ENCODE measurements at places on chromosomes 5 and 9.

DNA sequence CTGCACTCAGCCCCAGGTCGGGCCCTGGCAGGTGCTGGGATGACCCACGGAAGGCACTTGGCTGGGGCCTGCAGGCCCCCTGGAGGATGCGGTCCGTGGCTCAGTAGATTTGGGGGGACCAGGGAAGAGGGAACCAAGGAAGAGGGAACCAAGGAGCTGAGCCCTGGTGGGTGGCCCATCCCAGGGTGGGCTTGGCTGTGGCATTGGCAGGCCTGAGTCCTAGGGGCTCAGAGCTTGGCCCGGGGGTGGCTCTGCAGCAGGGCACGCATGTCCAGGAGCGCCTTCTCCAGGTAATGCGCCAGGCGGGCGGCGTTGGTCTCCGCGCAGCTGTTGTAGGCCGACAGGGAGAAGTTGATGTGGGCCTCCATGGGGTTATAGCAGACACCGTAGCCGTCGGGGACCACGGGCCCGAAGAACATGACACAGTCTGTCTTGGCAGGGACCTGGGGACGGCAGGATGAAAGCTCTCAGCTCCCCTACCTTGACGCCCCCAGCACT lies 14.3 kb downstream of the DOLPP1 start:
- DNase-seq: no peak

- no peak for DNase-seq
Measured at GRCh38 chr5:164470312-164470711, 964.9 kb downstream of the MAT2B start.

- DNase-seq: no peak
Measured at GRCh38 chr9:68751556-68751955, 46.5 kb downstream of the PIP5K1B start.

DNA sequence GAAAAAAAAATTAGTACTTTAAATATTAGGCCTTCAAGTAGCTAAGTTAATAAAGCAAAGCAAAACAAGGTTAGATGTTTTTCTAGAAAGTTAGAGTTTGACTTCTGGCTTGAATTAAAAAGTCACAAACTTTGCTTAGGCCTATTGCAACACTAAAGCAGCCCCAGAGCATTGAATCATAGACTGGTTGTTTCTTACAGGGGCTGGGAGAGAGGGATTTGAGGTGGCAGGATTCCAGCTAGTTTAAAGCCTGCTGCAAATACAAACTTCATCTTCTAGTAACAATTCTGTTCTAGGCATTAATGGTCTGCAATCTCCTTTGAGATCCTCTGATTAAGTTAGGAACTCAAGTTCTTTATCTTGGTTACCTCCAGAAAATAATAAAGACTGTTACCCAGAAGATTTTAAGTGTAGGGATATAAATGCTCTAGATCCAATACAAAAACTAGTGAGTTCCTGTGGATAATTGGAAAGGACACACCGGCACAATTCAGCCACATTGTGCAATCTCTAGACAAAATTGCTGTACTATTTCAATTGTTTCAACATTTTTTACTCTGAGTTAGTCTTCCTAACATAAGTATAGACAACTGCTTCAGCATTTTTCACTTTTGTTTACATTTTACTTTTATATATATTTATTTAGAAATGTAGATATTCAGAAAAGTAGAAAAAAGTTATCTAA lies 12.6 kb downstream of the OR13C5 start:
- no peak for DNase-seq

GRCh38 chr9:121997791-121998190 lies 95.3 kb downstream of the TTLL11 start:
- DNase-seq: no peak

DNA sequence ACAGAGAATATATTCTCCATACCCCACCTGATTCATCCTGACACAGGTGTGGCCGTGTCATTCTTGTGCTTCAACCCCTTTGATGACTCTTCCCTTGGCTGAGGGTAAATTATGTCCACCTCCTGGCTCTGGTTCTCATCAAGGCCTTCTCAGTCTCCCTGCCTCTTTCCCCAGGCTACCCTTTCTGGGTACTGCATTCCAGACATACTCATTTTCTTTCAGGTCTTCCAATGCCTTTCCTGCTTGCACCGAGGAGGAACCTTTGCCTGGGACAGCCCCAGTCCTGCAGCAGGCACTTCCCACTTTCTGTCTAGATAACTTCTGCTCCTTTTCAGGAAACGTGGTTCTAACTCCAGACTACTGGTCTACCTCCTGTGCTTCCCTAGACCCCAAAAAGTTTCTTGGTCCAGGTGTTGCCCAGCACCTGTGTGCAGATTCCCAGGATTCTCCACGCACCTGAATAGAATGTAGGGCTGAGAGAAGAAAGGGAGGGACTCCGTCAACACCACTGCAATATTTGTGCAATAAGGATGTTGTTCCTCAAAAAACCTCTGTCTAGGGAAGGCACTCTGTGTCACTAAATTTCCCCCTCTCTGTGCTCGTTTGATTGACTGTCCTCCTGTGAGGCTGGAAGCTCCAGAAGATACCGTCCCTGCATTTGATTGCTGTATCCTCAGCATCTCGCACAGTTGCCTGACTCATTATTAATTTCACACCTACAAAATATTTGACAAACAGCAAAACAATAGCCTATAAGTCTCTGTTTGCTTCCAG lies 255.4 kb upstream of the NFIL3 start:
- no peak for DNase-seq

GRCh38 chr9:32783168-32783891 lies at the start of gene TMEM215:
TSS of gene TMEM215 (plus strand) at chr9:32783540. CDS start at chr9:32784184, 644 bp downstream.
- DNase-seq: no peak

- DNase-seq: no peak
Measured at GRCh38 chr5:118705959-118706667, 282.2 kb downstream of the DTWD2 start.

- no peak for DNase-seq
Measured at GRCh38 chr9:120914396-120914795, 12.2 kb downstream of the TRAF1 start.

- DNase-seq: no peak
Measured at GRCh38 chr5:176388003-176388443, 375 bp downstream of the NOP16 start.

DNA sequence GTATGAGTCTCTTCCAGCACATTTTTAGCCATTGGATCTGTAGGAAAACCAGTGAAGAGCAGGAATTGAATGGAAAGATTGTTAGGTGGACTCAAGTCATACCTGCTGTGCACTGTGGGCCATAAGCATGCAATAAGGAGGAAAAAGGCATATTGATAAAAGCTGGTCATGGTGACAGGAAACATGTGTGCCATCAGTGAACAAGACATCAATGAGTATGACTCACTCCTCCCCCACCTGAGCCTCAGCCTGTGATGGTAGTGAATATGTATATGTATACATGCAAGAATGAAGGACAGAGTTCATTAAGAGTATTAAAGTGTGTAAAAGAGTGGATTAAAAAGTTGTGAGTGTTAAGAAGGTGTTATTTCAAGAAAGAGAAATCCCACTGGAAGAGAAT lies 164.5 kb downstream of the TMEM38B start:
- no peak for DNase-seq

GRCh38 chr5:142544071-142544753 lies 141.7 kb downstream of the FGF1 start:
- DNase-seq: no peak

- no peak for DNase-seq
Measured at GRCh38 chr9:86735772-86736458, 211.4 kb downstream of the GAS1 start.

GRCh38 chr5:159893040-159893695 lies 23.1 kb upstream of the ADRA1B start:
- DNase-seq: no peak

DNA sequence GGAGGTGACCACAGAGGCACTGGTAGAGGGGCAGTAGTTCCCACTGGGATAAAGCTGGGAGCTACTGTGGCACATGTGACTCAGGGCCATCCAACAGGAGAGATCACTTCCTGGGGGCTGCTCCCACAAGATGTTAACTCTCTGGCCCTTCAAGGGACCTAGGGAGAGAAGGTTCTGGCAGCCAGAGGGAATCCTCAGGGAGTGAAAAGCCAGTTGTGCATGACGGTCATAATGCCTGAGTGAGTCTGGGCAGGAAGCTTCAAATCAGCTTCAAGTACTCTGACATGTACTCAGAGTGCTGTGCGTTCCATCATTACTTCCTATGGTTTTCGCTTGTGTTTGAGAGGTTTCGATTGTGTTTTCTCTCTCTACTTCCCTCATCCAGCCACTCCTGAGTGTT lies 388.5 kb downstream of the GABRG2 start:
- DNase-seq: no peak

DNA sequence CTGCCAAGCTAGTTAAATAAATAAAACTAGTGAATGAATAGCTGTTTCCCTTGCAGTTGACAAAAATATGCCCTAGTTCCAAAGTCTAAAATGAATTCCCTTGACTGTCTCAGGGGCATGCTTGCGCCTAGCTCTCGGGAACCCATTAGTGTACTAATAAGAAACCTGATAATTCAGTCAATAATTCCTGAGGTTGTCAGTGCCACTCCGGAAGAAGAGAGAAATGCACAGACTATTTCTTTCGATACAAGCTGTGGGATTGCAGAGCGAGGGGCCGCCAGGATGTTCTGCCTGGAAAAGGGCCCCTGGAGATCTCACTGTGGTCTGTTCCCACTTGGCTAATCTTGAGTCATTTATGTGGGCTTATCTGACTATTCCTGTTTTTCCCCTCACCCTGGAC lies 56.4 kb upstream of the LARP1 start:
- no peak for DNase-seq

- DNase-seq: no peak
Measured at GRCh38 chr5:176508603-176509002, 28.6 kb downstream of the RNF44 start.

- DNase-seq: no peak
Measured at GRCh38 chr9:136426787-136427186, 12.9 kb downstream of the INPP5E start.

DNA sequence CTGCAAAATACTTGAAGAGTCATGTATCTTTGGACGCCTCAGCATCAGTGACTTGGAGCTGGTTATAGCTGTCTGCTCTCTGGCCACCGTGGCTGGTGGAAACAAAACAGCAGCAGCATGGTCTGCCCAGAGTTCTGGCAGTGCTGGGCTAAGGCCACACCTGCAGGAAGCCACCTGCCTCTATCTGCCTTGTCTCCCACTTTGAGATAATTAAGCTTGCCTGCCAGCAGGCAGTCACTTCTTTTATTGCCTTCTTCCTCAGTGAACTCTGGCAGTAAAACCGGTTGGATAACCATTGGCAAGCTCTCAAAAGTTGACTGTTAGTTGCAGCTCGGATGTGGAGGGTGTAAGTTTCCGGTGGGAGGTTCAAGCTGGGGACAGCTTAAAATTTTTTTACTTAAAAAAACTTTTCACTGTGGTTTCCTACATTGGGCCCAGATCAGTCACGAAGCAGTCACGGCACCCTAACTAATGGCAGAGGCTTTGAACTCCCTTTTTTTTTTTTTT lies 4.9 kb downstream of the SMIM3 start:
- peak; percentile 45 for DNase-seq

DNA sequence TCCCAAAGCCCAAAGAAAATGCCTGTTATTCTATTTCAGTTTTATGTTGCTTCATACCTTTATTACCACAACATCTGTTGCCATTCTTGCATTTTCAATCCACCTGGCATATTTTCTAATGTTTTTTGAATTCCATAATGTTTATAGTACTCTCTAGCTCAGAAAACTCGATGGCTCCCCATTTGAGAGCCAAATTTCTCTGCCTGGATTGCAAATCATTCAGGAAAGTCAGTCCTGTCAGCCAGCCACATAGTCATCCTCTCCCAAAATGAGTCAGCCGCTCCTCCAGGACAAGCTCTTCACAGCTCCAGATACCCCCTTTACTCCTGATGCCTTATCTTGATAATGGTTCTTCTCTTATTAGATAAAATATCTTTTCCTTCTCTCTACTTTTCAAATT lies 78.2 kb upstream of the ADCY2 start:
- DNase-seq: no peak

- DNase-seq: no peak
Measured at GRCh38 chr9:37917313-37917731, 13.4 kb upstream of the SLC25A51 start.

DNA sequence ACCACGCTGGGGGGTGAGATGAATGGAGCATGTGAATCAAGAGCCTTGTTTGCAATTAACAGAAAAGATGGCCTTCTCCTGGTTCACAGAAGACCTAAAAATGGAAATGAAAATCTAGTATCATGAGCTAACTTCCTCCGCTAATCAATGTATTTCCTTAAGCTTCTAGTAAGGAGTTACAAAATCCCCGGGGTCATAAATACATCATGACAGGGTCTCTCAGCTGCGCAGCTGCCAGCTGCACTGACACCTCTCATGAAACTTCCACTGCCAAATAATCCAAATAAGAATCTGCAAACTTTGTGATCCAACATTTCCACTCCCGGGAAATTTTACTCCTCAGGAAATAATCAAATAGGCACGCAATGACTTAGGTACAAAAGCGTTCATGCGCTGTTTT lies 11.9 kb downstream of the MYO10 start:
- no peak for DNase-seq

- DNase-seq: no peak
Measured at GRCh38 chr9:38036359-38037084, 32.5 kb downstream of the SHB start.

DNA sequence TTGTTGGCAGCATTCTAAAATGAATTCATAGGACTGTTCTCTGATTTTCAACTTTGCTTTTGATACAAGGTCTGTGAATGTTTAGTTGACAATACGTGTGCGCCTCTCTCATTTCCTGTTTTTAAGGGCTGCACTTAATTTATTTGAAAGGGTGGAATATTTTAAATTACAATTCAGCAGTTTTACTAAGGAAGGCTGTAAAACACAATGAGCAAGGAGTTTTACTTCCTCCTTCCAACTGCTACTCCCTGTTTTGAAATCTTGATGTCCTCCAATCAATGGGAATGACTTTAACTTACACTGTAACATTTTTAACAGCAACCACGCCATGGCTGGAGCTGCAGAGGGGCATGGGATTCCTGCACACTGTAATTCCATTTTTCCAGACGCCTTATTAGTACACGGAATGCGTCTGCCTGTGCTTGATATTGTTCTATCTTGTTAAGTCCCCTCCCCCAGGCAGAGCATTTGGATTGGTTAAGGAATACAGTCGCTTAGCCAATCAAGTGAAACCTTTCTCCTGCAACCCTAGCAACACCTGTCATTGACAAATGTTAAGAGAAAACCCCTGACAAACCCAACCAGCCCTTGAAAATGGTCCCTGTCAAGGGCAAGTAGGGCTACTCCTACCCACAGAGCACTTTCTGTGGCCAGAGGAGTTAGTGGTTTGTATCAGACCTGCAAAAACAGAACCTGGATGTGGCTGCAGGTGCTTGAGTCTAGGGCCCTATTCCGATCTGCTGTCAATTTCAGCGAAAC lies 12.5 kb upstream of the ZSWIM6 start:
- no peak for DNase-seq
